Fibroblast of skin of left biceps (primary cell): ENCODE measurements at places on chromosomes 13 and 19.

DNA sequence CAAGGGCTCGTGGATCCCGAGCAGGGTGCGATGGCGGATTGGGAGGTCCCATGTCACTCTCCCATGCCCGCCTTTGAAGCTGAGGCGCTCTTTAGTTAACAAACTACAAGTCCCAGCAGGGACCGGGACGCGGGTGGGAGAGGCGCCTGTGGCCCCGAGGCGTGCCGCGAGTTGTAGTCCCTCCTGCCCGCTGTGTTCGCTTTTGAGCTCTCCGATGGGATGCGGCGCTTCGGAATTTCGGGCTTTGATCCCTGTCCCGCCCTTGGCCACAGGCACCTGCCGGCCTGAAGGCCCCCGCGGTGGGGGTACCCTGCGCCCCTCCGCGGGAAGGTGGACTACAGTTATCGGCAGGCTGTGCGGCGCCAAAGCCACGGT lies 11.0 kb downstream of the CYTH2 start:
- DNase-seq: no peak

DNA sequence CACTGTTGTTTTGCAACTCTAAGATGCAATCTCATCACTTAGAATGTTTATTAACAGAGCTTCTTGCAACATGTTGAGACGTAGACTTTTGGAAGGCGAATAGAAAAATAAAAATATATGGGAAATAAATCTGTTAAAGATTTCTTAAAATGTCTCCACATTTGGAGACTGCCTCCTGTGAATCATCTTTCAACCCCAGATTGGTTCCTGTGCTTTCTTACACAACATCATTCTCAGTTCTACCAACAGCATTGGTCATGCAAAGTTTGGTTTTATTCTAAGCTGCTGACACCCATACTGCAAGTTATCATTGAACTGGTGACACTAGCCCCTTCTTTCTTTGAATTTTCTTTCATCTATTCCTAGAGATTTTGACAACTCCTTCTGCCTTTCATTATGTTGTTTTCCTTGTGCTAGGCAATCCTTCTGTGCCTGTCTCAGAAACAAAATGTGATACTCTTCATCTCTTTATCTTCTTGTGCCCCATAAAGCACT lies 1.6 kb upstream of the IGFL3 start:
- DNase-seq: no peak

GRCh38 chr19:41816761-41817160 lies 20.4 kb downstream of the CEACAM3 start:
- DNase-seq: no peak

DNA sequence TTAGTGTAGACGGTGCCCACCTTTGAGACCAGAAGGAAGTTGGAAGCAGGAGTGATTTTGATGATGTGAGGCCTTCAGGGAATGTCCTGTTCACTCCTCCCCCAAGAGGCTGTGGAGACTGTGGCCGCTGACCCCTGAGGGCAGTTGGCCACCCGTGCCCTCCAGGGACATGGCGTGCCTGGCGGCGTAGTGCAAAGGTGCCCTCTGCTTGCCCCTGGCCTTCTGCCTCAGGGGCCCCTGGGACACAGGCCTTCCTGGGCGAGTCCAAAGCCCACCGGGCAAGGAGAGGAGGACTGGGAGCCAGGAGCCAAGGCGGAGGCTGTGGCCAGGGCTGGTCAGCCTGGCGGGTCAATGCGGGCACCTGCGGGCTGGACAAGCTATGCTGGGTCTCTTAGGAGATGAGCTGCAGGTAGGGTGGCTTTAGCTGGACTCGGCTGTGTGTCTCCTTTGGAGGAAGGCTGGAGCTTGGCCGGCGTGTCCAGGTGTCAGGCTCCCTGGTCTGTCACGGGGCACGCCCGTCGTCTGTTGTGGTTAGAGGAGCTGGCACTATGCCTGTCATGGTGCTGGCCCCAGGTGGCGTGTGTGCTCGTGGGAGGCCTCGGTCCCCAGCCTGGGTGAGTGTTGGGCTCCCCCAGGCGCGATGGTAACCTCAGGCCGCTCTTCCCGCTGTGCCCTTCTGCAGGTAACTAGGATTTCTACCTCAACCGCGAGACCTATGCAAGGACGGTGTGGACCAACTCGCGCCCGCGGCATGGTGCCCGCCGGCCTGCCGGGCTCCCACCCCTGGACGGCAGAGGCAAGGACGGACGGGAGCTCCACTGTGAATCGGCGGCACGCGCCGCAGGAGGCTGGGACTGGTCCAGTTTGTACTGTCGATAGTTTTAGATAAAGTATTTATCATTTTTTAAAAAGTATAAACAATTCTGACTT lies 6.8 kb downstream of the PLEKHJ1 start:
- DNase-seq: no peak

GRCh38 chr13:98520674-98521449 lies 56.0 kb downstream of the STK24 start:
- no peak for DNase-seq

DNA sequence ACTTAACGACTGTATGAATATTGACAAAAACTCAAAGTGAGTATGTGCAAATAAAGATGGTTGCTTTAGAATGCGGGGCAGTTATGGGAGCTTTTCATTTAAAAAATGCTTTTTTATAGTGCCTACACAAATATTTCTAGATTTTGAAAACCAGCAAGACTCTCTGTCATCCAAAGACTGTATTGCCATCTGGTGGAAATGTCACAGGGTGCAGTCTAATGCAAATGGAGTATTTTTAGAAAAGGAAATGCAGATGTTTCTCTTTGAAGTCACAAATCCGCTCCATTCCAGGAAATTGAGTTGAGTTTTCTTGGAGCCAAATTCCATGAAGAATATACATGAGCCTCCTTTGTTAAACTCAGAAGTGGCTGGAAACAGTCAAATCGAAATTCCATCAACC lies 2.3 kb upstream of the C1QTNF9B start:
- peak; percentile 32 for DNase-seq

DNA sequence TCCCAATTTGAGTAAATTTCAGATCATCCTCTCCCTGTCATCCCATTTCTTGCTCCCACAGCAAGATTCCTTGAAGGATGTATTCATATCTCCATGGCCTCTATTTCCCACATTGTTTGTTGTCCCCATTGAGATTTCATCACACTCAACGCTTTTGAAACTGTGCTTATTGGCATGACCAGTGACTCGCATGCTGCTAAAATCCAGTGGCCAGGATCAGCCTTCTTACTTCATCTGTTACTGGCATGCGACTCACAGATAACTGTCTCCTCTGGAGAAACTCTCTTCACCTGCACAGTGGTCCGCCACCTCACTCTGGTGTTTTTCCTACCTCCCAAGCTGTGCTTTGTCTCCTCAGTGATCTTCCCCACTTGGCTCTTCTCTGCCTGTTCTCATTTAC lies 95.8 kb downstream of the WASF3 start:
- no peak for DNase-seq

- no peak for DNase-seq
These were observed 45.1 kb downstream of the EPSTI1 start for GRCh38 chr13:42946927-42947326.

DNA sequence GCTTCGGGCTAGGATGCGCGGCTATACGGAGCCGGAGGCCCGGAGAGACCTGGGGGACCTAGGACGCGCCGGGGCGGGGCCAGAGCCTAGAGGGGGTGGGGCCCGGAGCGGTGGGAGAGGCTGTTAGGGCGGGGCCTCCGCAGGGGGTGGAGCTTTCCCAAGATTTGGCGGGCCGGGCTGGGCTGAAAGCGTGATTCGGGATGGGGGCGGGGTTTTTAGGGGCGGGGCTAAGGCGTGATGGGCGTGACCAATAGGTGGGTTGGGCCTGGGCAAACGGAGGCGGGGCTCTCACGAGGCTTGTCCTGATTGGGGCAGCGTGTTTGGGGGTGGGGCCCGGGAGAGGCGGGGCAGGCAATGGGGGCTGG lies 439 bp downstream of the RAB11B start:
- peak; percentile 75 for DNase-seq
